ENCODE measurements at places on chromosomes 7 and 10. TPM values are rescaled to one million over a fixed set of nuclear protein-coding genes. Genes with fewer than 3 reads are reported as not detected.
A peak's percentile ranks its signal among the peaks of the same experiment; 100 is the strongest.

DNA sequence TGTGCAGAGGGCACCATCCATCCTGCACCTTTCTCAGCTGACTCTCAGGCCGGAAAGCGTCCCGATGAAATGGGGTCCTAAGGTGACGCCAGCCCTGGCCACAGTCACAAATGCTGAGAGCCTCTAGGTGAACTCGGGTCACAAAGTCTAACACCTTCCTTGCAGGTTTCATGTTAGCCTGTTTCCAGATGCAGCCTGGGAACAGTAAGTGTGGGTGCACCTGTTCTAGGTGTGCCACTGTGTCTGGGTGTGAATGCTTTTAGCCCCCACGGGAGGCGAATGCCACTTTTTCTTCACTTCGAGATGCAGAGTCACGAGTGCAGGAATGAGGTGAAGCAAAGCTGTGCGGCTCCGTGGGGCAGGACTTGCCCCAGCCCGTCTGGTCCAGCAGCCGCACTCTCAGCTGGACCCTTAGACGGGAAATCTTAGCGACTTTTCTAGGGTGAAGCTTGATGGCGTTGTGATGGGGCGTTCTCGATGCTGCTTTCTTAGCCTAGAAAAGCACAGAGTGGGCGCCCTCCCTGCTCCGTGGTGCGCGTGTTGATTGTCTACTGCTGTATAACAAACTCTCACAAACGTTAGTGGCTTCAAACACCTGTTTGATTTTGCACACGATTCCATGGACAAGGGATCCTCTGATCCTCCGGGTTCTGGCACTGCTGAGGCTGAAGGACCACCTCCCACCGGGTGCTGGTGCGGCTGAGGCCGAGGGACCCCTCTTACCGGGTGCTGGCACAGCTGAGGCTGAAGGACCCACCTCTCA, 13.6 kb upstream of the VIPR2 start:
- DNase-seq: no peak

DNA sequence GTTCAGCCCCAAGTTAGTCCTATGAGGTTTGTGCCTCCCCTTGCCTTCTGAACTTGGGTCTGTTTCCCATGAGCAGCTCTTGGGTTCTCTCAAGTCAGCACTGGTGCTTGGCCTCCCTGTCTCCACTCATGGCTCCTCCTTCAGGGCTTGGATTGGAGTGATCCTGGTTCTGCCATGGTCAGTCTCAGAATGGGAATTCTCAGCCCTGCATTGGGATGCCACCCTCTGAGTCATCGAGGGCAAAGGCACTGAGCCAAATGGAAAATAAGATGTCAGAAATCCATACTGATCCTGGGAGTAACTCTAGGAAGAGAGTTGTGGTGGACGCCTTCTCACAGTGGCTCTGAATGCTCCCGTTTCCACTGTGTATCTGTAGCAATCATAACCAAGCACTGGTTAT, 233.4 kb upstream of the HABP2 start:
- no peak for DNase-seq

MYPN gene
- total RNA-seq: not detected

DNA sequence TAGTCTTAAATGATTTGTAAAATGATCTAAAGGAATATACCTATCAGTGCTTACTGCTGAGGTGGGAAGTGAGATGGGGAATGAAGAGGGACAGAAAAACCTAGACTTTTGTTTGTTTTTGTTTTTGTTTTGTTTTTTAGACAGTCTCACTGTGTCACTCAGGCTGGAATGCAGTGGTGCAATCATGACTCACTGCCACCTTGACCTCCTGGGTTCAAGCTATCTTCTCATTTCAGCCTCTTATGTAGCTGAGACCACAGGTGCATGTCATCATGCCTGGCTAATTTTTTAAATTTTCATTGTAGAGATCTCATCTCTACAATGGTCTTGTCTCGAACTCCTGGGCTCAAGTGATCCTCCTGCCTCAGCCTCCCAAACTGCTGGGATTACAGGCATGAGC, 116.4 kb upstream of the SEM1 start:
- DNase-seq: no peak

GRCh38 chr10:70283445-70284399, at the start of gene NPFFR1:
Gene NPFFR1 (minus strand): TSS chr10:70284004. CDS start chr10:70283676, 328 bp downstream.
- peak; percentile 82 for DNase-seq

SORBS1 gene
- 854 TPM for total RNA-seq

GRCh38 chr7:91288208-91288824, 24.1 kb downstream of the FZD1 start:
- DNase-seq: no peak

DNA sequence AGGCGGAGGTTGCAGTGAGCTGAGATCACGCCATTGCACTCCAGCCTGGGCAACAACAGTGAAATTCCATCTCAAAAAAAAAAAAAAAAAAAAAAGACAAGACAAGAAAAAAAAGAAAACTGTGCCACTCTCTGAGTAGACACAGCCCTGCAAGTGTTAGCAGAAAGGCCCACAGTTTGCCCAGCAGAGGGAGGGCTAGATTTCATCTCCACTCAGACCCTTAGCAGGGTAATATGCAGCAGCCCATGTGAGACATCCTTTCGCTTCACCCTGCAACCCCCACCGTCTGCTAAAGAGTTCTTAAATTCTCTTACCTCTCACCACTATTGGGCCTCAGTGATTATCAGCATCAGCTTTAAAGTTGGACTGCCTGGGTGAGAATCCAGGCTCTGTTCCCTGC, 38.2 kb downstream of the CTNNA3 start:
- DNase-seq: no peak

NUTM2A gene
- 1.1 TPM for total RNA-seq

DNA sequence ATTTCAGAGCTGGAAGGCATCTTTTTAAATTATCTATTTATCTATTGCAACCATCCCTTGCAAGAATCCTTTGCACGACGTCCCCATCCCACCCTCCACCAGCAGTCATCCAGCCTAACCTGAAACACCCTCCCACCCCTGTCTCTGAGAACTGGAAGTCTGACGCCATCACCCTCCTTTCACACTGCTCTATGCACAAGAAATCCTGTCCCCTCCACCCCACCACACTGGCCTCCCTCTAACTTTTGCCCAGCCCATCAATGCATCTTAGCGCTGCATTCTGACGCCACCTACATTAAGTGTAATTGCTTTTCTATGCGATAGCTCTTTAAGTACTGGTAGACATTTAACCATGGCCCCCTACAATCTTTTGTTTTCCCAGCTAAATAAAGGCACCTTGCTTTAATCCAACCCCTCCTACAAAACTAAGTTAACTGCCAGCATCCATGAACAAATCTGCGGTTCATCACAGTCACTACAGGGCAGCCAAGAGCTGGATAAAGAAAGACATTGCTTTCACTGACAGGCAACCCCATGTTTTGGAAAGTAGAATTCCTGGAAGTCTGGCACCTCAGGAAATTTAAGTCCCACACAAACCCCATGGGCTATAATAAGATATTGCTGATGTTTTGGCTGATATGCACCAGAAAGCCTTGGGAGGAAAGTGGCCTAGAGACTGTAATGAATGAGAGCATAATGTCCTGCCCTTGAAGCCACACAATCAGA, 128.0 kb downstream of the GLI3 start:
- no peak for DNase-seq

GRCh38 chr10:3748484-3748883, 36.5 kb downstream of the KLF6 start:
- DNase-seq: no peak

STYXL1 gene
- total RNA-seq: 9.7 TPM

DNA sequence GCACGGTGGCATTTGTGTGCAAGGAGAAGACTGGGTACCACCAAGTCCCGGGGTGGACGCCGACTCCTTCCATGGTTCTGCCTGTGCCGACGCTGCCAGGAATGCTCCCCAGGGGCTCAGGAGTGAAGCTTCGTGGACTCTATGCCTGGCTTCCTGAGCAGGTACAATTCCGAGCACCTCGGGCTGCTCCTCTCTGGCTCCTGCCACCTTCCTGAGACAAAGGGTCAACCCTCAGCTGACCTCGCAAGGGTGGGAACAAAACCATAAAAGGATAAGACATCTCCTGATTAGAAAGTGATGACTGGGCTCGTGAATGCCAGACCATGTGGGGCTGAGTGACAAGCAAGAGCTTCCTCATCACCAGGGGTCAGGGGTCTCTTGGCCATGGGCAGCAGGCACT, 31.8 kb downstream of the CALML3 start:
- peak; percentile 41 for DNase-seq

DNA sequence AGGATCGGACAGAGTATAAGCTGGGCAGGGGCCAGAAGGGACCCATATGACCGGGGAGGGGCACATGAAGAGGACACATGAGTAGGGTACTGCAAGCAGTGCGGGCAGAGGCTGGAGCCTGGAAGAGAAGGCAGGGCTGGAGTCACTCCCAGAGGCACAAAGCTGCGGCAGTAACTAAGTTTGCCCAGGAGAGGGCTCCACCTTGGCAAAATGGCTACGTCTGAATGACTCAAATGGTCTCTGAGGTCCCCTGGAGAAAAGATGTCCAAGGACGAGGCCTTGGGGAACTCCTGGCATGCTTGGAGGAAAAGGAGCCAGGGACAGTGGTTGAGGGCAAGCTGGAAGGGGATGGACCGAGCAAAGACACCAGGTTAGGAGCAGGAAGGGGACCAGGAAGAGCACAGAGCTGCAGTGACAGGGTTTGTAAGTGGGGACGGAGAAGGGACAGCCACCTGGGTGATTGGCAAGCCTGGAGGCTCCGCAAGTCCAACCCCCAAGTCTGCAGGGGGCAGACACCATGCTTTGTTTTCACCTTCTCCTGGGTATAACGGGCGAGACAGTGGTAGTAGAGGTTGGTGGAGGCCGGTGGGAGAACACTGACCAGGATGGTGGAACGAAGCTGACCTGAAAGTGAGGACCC, 43.1 kb upstream of the LBX1 start:
- no peak for DNase-seq

- DNase-seq: no peak
Measured at GRCh38 chr10:18582803-18583202, 68.6 kb downstream of the NSUN6 start.

HOXA3 gene
- total RNA-seq: 5.8 TPM

ITIH5 gene
- 439 TPM for total RNA-seq

GRCh38 chr7:23242321-23242720, 4.3 kb upstream of the GPNMB start:
- DNase-seq: no peak

OLAH gene
- total RNA-seq: 2.0 TPM

NT5C2 gene
- total RNA-seq: 56.5 TPM

PLEKHA1 gene
- total RNA-seq: 27.9 TPM

CDC14C gene
- not detected for total RNA-seq

MXI1 gene
- total RNA-seq: 23.7 TPM

- no peak for DNase-seq
Measured at GRCh38 chr10:34633374-34633773, 181.7 kb downstream of the PARD3 start.

CDHR3 gene
- total RNA-seq: 35.7 TPM

DNA sequence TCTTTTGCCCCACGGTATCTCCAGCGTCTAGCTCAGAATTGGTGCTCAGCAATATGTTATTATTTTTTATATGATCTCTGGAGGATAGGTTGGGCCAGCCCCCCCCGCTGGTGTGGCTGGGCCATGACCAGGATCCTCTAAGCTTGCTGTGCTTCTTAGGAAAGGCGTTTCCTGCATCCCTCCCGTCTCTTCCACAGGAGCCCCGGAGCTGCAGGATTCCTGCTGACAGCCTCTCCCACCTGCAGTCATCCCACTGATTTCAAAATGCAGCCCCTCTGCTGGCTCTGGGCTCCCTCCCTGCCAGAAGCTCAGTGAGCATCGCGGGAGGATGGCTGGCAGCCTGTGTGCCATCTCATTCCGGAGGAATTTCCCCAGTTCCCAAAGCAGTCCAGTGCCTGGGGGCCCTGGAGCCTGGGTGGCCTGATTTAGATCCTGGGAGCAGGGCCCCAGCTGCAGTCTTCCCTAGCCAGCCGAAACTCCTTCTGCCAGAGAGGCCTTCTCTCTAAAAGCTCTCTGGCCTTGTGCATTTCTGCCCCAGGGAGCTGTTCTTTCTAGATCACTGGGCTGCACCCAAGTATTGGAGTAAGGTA, 21.8 kb upstream of the GOLGA7B start:
- DNase-seq: no peak

- DNase-seq: no peak
Measured at GRCh38 chr7:50836646-50837045, 54.0 kb upstream of the GRB10 start.

DNA sequence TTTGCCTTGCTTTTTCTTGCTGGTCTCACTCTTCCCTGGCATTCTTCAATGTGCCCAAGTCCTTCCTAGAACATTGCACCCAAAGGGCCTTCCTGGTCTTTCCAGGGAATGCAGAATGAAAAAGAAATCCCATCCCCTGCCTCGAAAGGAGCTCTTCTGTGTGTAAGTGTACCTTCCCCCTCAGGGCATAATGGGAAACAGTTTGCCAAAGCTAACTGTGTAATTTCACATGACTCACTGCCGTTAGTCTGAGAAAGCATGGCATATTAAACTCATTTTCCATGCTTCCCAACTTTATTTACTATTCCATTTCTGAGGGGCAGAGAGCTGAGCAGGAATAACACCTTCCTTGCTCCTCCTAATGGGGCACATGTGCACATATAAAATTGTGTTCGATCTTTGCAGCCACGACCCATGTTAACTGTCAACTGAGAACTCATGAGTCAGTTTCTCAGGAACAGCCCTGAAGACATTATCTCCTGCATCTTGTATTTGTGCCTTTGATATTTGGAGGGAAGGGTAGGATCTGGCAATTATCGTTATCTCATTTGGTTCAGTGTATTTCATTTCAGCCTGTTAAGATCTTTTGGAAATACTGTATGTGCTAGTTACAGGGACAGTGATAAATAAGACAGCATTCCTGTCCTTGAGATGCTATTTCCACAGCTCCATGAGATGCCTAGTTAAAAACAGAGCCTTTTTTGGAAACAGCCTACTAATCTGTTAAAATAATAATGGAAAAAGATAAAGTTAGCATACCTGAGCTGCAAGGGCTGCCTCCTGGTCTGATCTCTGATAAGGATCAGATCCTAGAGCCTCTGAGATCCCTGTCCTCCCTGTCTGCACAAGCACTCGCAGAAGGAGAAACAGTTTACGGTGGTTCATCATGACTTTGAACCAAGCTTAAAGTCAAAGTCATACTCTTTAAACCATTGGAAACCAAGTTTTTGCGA, 42.3 kb downstream of the IKZF1 start:
- DNase-seq: no peak

GRCh38 chr7:135490783-135491182, 19.1 kb downstream of the CNOT4 start:
- no peak for DNase-seq

COMTD1 gene
- total RNA-seq: 19.6 TPM

GRCh38 chr7:38630720-38631673, at the start of gene AMPH:
Gene AMPH (minus strand): TSS chr7:38631373. CDS start chr7:38631351, 22 bp downstream.
- no peak for DNase-seq

CLDN3 gene
- total RNA-seq: not detected

DNA sequence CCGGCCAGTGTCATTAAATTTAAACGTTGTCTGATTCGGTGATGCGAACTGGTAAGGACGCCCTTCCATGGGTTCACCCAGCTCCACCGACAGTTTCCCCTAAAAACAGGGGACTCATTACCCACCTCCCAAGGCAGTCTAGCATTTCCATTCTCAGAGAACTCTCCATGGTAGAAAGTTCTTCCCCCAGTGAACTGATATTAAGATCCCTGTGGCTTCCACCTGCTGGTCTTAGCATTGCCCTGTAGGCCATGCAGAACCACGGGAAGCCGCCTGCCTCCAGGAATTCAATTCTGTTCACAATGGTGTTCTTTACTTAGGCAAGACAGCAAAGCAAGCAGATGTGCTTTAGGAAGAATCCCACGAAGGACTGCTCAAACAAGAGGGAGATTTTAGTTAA, 128.9 kb upstream of the NANOS1 start:
- DNase-seq: no peak

IDI2 gene
- total RNA-seq: not detected
